ENCODE measurements at places on chromosomes 6 and 20.

DNA sequence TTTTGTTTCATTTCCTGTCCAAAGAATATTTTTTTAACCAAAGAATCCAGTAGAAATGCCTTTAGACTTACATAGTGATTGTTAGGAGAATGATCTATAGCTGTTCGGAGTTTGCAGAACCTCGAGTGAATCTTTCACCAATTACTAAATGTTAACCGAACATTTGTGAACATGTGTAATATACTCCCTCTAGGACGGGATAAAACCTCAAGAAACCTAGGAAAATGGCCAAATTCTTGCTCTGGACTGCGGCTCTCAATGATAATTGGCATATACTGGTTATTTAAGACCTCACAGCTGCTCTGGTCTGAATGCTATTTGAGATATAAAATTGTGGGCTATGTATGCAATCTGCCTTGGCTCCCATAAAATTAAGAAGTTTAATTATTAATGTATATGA lies 137.1 kb downstream of the PACRG start:
- no peak for DNase-seq

DNA sequence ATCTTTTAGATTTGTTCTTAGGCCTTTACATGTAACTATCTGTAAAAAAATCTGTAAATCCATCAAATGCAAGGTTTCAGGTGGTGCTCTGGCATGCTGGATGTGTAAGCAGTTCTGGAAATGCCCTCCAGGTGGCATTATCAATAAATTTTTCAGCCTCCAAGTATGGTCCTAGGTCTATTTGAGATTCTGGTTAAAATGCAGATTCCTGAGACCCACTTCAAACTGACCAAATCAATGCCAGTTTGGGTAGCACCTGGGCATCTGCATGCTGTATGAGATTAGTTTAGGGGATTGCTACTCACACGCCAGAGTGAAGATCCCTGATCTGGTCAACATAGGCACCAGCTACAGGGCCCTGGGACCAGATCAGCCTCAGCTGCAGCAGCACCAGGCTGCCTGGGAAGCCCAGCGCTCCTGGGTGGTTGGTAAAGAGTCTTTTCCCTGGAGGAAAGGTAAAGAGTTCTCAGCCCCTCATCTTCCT lies 507.3 kb upstream of the CITED2 start:
- no peak for DNase-seq

GRCh38 chr6:43995137-43995536 lies 132.1 kb downstream of the MRPL14 start:
- no peak for DNase-seq

- no peak for DNase-seq
Observed at GRCh38 chr6:40474937-40475336, 112.2 kb downstream of the LRFN2 start.

GRCh38 chr20:58851221-58851968 lies 693 bp upstream of the GNAS-AS1 start:
- DNase-seq, result no peak

- DNase-seq, result no peak
Observed at GRCh38 chr6:121639021-121639420, 203.6 kb downstream of the GJA1 start.

GRCh38 chr6:163585932-163586437 lies 171.5 kb downstream of the QKI start:
- DNase-seq, result no peak

GRCh38 chr6:3318226-3318625 lies 59.5 kb downstream of the PSMG4 start:
- no peak for DNase-seq

GRCh38 chr6:170257376-170257775 lies 33.5 kb downstream of the DLL1 start:
- no peak for DNase-seq

DNA sequence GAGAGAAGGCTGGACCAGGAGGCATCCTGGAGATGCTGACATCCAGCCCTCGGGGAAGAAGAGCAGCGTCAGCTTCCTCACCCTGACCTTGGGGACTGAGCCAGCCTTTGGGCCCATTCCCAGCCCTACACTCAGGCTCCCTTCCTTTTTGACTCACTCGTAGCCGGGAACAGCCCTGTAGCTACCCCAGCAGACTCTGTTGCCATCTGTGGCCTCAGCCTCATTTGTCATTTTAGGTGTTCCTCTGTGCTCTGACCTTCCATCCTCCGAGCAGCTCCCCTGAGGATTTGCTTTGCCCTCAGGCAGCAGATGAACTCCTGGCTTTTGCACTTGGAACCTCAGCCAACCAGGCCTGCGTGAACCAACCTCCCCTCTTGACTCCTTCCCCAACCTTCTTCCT lies 67.5 kb downstream of the ELOVL2 start:
- no peak for DNase-seq

DNA sequence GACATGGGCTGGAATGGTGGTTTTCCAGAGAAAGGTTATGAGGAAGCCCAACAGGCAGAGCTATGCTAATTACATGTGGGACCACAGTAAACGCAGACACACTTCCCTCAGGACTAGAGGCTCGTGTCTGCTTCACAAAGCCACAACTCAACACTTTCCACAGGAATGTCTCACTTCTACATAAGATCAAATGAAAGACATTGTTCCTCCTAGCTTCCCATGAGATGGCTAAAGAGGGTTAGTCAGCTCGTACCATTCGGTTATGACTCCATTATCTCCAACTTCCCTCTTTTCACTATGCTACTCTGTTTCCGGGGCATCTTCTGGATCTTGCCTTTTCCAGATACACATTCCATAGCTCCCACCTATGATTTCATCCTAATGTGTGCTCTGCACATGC lies 29.1 kb upstream of the ZC3H12D start:
- DNase-seq, result no peak

DNA sequence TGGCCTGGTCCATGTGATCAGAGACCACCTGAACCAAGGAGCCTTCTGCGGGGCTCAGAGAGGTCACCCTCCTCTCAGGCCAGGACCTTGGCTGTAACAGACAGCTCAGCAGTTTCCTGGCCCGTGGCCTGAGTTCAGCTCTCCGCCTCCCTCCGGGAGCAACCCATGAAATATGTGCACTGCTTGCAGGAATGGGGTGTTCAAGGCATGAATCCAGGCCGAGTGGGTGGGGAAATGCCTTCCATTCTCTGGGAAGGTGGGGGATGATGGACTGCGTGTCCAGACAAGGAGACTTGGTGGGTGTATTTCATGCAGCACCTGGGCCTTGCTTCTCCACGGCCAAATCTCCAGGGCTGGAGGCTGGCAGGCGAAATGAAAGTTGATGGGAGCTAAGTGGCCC lies 46.0 kb downstream of the SIRPA start:
- DNase-seq, result no peak

DNA sequence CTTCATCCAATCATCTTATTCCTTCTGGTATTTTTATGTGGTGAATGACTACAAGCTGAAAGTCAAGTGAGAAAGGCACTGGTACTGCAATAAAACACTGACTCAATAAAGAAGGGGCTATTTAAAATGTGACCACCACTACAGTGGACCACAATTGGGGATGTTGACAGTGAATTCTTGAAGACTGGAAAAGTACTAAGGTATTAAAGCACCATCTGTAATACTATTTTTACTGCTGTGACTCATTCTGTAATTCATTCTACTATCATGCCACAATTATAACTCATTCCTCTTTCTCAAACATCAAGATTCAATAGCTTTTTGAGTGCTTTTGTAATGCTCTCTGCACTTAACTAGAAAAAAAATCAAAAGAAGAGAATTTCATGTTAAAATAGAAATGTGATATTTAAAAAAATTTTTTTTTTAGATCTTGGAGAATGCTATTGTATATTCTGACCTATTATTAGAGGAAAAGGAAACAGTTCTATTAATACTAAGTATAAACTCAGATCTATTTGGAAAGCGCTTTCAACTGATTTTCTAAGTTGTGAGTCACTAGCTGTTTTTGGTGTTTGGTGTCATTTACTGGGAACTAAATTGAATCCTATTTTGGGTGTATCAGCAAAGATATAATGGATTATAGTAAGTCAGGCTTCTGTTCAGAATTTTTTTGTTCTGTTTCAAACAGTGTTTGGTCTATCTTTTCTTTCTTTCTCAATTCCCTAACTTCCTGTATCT lies 104.7 kb upstream of the TMEM170B start:
- no peak for DNase-seq

DNA sequence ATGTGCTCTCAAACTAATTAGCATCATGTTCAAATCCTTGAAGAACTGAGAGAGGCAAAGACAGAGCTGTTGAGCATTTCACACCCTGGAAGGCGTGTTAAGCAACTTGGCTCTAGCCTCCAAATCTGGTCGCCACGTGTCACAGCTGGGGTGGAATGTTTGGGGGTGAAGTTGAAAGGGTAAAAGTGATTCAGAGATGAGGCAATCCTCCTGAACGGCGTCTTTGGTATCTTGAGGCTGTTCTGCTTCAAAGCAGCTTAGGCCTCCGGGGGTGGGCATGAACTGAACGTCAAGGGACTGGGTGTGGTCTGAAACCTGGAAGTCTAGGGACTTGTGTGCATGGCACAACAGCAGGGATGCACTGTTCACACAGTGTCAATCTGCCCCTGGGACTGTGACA lies 62.3 kb downstream of the TRAM2 start:
- no peak for DNase-seq

DNA sequence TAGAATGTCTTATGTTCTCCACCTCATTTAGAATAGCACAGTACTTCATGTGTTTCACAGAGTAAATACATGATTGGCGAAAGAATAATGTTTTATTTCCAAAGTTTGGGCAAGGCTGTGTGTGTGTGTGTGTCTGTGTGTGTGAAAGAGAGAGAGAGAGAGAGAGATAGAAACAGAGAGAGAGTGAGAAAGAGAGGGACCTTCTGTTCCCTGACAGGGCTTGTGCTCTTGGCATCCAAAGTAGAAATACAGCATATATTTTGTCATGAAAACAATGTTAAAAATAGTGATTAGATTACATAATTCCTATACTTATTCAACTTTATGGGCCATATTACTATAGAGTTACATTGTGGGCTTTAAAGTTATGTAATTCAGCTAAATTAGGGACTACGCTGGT lies 201.2 kb downstream of the KIF6 start:
- no peak for DNase-seq

- no peak for DNase-seq
Observed at GRCh38 chr20:60209048-60209447, 250.8 kb downstream of the CDH26 start.

- DNase-seq, result no peak
Observed at GRCh38 chr20:50820515-50821256, 25.8 kb downstream of the BCAS4 start.

DNA sequence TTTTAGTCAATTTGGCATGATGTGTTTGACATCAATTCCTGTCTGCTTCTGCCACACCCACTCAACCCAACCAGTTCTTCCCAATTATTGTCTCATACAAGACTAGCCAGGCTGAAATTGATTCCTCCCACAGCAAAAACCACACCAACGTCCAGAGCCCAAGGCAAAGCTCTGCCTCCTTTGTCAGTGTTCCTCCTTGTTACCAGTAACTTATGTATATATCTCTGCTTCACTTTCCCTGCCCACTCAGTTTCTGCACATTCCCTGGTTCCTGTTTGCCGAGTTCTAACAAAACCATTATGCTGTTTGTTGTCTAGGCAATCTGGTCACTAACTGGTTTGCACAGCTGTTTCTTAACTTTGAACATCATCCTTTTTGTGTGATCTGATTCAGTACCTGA lies 547.9 kb upstream of the PTCHD4 start:
- DNase-seq, result no peak

GRCh38 chr20:50093240-50093639 lies 19.7 kb downstream of the UBE2V1 start:
- no peak for DNase-seq

- DNase-seq, result no peak
Observed at GRCh38 chr6:81773887-81774286, 21.4 kb upstream of the TENT5A start.

DNA sequence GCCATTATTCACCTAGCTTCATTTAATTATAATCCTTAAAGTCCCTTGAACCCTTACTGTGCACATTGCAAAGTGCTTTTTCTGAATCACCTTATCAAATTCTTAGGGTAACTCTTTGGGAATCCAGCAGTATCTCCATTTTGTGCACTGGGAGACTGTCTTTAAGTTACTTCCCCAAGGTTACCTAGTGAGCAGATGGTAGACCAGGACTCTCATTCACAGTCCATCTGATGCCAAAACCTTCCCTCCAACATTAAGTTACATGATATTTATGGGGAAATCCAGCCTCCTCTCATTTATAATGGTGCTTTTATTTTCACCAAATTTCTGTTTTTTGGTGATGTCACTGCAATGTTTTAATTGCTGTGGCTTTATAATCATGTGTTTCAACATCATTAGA lies 75.7 kb downstream of the NCOA7 start:
- DNase-seq, result no peak

- no peak for DNase-seq
Observed at GRCh38 chr6:135115834-135116233, 61.2 kb upstream of the HBS1L start.

GRCh38 chr6:5199702-5200101 lies 61.0 kb downstream of the LYRM4 start:
- no peak for DNase-seq

GRCh38 chr6:136927292-136927691 lies 5.2 kb downstream of the SLC35D3 start:
- DNase-seq, result no peak

DNA sequence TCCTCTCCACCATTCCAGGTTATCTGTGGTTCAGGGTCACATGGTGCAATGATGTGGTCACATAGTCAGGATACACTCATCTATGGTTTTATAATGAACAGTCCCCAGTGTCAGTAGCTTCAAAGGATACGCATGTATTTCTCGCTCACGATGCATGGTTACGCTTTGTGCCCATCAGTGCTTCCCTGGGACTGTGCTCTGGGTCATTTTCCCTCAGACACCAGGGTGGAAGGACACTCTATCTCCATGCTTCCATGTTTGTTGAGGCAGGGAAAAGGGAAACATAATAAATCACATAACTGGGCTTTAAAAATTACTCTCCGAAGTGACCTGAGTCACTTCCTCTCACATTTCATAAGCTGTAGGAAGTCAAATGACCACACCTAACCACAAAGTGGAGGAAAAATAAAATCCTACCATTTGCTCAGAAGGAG lies 394.8 kb upstream of the NOX3 start:
- DNase-seq, result no peak
